Fibroblast of skin of right quadriceps (primary cell): ENCODE measurements at places on chromosomes 2 and 18.

DNA sequence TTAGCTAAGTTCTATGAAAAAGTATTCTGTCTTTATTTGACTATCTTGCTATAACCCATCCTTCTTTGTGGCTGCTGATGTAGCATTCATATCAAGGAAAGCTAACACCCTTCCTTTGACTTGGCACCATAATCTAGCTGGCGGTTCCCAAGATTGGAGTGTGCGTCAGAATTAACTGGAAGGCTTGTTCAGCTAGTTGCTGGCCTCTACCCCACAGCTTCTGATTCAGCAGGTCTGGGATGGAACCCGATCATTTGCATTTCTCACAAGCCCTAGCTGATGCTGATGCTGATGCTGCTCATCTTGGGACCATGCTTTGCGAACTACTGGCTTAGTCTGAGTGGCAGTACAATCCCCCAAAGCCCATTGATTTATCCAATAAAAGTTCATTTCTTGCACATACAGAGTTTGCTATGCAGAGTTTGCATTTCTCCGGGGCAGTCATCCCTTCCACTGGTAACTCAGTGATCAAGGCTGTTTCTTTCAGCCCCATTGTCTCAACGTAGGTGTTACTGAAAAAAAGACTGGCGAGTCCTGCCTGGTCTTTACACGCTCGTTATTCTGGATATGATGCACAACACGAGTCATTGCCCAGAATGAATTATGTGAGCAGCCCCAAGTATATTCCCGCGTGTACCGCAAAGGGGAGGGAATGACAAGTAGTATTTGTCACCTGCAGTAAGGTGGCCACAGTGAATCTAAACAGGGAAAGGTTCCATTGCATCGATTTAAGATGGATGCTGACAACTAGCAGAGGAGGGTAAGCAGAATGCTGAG, 96.5 kb downstream of the ZNF532 start:
- DNase-seq = no peak

- peak; percentile 70 for DNase-seq
Observed at GRCh38 chr2:200756618-200757321, 54.9 kb upstream of the BZW1 start.

- no peak for DNase-seq
Observed at GRCh38 chr2:3195641-3196476, 181.8 kb downstream of the EIPR1 start.

- DNase-seq = peak; percentile 94
Observed at GRCh38 chr2:63614448-63614968, 25.7 kb downstream of the MDH1 start.

DNA sequence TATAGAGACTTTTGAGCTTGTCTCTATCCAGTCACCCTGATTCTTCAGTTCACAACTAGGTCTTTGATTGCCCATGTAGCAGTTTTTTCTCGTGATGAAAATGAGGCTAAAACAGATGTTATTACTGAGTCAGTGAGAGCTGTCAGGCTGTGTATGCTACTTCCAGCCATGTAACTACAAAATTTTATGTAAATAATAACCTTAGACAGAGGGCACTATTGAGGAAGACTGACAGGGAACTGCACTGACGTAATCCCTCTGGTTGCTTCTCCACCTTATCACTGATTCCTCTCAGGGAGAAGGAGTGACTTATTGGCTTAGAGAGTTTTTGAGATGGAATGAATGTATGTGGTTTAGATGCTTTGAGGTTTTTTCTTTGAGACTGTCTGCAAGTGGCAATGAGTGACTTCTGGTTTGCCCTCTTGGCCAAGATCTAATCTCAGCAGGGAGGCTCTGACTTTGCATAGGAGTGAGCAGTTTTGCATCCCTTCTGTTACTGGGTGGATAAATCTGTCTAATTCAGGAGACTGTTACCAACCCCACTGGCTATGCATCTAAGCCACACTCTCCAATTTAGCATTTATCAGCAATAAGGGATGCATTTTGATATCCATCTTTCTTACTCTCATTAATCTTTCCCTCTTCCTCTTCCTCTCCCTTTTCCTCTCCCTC, 555.2 kb upstream of the FANCL start:
- DNase-seq = peak; percentile 1

GRCh38 chr18:6648581-6648980, 80.9 kb upstream of the ARHGAP28 start:
- DNase-seq = peak; percentile 16
